ENCODE measurements at places on chromosomes 1 and 21.

DNA sequence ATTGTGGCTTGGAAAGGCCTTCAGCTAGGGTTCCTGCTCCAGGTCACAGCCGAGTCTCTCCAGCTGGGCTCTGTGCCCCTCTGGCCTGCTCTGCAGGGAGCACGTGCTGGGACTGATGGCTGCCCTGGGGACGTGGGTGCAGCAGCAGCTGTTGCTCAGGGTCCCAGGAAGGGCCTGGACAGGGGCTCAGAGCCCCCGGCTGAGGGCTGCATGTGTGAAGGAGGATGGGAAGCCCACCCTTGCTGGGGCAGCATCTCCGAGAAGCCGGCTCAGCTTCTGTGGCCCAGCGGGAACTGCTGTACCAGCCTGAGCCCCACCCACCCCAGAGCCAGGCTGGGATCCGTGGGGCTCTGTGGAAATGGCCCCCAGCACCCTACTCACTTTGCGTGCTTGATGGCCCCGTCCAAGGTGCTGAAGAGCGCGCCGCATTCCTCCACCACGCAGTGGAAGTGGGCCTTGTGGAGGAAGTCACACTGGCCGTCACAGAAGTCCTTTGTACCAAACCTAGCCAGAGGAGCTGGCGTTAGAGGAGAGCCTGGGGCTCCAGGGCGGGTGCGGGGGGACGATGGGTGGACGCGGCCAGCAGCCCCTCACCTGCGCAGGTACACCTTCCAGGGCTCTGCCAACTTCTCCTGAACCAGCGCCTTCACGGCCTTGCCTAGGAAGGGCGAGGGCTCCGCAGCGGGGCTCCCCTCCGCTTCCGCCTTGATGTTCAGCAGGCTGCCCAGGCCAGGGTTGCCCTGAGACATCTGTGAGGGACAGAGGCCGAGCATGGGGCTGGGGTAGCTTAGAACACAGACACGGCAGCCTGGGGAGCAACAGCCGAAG is 147.5 kb downstream of the CASZ1 start:
- no peaks in the 10 kb centered on the region for H3K27me3 ChIP-seq
- H3K36me3 ChIP-seq, result no peaks in the 10 kb centered on the region
- H3K4me1 ChIP-seq, result no peaks in the 10 kb centered on the region
- no peak overlapping the region for H3K4me3 ChIP-seq

GRCh38 chr1:234927312-234927970 is 201.2 kb downstream of the TOMM20 start:
- H3K27ac ChIP-seq, result no peak overlapping the region
- DNase-seq, result no peak
- H3K27me3 ChIP-seq, result no peaks in the 10 kb centered on the region

GRCh38 chr1:163071405-163072255 is 2.5 kb downstream of the RGS4 start:
- H3K4me3 ChIP-seq, result no peak overlapping the region
- H3K27ac ChIP-seq, result no peak overlapping the region
- no peaks in the 10 kb centered on the region for H3K36me3 ChIP-seq

DNA sequence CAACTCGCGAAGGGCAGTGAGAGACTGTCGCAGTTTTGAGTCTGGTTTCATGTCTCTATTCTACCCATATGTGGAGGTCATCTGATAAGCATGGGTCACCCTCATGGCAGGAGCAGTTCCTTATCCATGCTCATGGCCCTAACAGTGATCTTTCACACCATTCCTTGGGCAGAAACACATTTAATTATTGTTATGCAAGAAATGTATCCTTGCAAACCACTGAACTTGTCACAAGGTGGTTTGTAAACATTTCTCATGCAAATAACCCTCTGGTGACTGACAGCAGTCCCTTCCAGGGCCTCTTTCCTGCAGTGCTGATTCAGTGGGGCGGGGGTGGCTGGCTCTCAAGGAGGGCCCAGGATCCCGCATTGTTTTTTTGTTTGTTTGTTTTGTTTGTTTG is 421.4 kb upstream of the RUNX1 start:
- no peaks in the 10 kb centered on the region for H3K27me3 ChIP-seq
- H3K4me3 ChIP-seq, result no peak overlapping the region
- H3K36me3 ChIP-seq, result no peaks in the 10 kb centered on the region
- peaks cover under 1% of the 10 kb centered on the region for H3K4me1 ChIP-seq
- no peak overlapping the region for H3K27ac ChIP-seq
- DNase-seq, result no peak

GRCh38 chr1:26126321-26127084 is 14.9 kb downstream of the PDIK1L start:
- peak overlapping the region; percentile 38 for H3K4me3 ChIP-seq
- H3K27ac ChIP-seq, result peak overlapping the region; percentile 79
- no peaks in the 10 kb centered on the region for H3K27me3 ChIP-seq

GRCh38 chr21:15992171-15992570 is 262.4 kb downstream of the USP25 start:
- H3K4me1 ChIP-seq, result no peaks in the 10 kb centered on the region
- no peak overlapping the region for H3K27ac ChIP-seq
- H3K4me3 ChIP-seq, result no peak overlapping the region

DNA sequence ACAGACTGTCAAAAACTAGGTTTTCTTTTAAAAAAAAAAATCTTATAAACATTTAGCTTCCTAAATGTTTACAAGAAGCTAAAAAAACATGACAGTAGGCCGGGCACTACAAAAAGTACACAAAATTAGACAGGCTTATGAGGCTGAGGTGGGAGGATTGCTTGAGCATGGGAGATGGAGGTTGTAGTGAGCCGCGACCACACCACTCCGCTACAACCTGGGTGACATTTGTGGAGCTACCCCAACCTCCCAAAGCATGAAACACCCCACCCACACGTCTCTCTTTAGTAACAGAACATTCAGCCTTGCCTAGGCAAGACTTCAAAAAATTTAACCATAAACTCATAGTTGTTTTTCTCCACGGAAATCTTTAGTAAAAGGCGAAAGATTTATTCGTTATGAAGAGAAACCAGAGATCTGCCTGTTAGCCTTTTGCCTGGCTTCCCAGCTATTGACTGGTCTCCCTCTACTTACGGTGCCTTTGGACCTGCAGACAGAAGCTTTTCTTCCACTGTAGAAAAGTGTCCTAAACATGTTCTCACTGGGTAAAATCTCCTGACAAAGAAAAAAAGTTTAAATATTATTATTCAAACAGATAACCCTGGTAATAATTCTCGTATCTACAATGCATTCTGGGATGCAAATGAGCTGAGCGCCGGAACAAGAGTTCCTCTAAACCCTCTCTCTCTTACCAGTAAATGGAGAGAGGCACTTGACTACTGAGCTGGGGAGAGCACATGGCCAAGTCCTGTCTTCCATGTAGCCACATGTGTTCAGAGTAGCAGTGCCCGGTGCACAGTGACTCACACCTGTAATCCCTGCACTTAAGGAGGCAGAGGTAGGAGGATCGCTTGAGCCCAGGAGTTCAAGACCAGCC is 9.2 kb downstream of the RNU5D-1 start:
- no peak overlapping the region for H3K4me3 ChIP-seq
- H3K27me3 ChIP-seq, result no peaks in the 10 kb centered on the region
- peaks cover 56% of the 10 kb centered on the region for H3K4me1 ChIP-seq
- peak; percentile 50 for DNase-seq
- H3K27ac ChIP-seq, result peak overlapping the region; percentile 69

GRCh38 chr1:109886827-109887226 is 23.8 kb upstream of the CSF1 start:
- no peak overlapping the region for H3K27ac ChIP-seq
- DNase-seq, result no peak
- no peak overlapping the region for H3K4me3 ChIP-seq
- H3K4me1 ChIP-seq, result no peaks in the 10 kb centered on the region
- H3K27me3 ChIP-seq, result no peaks in the 10 kb centered on the region

DNA sequence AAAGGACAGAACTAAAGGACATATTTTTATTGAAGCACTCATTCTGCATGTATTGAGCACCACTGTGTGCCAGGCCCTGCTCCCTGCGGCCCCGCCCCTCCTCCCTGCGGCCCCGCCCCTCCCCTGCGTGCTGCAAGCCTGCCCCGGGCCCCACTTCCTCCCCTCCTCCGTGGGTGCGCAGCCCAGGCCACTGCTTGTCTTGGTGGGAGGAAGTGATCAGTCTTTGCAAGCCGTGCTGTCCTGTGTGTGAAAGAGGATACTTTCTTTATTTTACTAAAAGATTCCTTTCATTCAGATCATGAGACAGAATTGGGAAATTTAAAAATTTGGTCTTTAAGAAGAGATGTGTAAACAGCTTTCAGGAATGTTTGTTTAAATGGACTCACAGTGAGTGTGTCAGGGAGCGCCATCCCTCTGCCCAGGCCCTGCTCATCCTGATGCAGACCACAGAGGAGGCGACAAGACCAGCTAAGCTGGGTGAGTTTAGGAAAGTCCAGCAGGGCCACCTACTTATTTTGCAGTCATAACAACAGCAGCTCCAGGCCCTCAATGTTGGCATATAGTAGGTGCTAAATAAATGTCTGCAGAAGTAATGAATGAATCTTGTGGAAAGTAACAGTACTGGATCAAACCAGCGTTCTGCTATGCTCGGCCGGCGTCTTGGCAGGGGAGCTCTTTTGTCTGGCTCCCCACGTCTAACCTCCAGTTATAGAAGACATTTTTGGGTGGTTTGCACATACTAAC is 88.3 kb upstream of the SELENON start:
- peaks cover 45% of the 10 kb centered on the region for H3K4me1 ChIP-seq
- no peaks in the 10 kb centered on the region for H3K27me3 ChIP-seq
- no peak for DNase-seq
- H3K36me3 ChIP-seq, result no peaks in the 10 kb centered on the region

- no peaks in the 10 kb centered on the region for H3K4me1 ChIP-seq
Measured at GRCh38 chr1:158101455-158101854, 79.2 kb upstream of the CD1D start.

GRCh38 chr1:41475859-41476567 is 8.5 kb downstream of the EDN2 start:
- no peak overlapping the region for H3K4me3 ChIP-seq
- no peaks in the 10 kb centered on the region for H3K36me3 ChIP-seq
- DNase-seq, result no peak
- no peaks in the 10 kb centered on the region for H3K4me1 ChIP-seq
- no peaks in the 10 kb centered on the region for H3K27me3 ChIP-seq

GRCh38 chr1:167763525-167764220 is 41.9 kb downstream of the MPZL1 start:
- peaks cover 18% of the 10 kb centered on the region for H3K4me1 ChIP-seq
- H3K27ac ChIP-seq, result no peak overlapping the region
- no peaks in the 10 kb centered on the region for H3K36me3 ChIP-seq
- H3K27me3 ChIP-seq, result no peaks in the 10 kb centered on the region
- no peak overlapping the region for H3K4me3 ChIP-seq
- DNase-seq, result no peak

DNA sequence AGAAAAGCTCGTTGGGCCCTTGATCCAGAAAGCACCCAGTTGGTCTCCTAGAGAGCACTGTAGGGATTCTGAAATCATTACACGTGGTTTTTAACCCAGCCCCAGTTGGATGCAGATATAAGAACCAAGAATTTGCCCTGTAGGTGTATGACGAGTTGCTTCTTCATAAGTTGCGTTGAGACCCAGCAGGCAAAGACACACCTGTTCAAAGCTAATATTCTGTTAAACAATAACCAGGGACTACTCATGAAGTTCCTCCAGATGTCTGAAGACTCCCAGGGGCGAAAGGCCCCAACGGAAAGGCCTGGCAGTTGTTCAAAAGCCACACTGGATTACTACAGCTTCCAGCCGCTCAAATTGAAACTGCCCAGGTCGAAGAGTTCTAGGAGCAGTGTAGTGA is 88.6 kb upstream of the HNRNPU start:
- H3K27me3 ChIP-seq, result no peaks in the 10 kb centered on the region
- DNase-seq, result no peak
- no peaks in the 10 kb centered on the region for H3K36me3 ChIP-seq
- H3K4me1 ChIP-seq, result no peaks in the 10 kb centered on the region
- no peak overlapping the region for H3K27ac ChIP-seq

DNA sequence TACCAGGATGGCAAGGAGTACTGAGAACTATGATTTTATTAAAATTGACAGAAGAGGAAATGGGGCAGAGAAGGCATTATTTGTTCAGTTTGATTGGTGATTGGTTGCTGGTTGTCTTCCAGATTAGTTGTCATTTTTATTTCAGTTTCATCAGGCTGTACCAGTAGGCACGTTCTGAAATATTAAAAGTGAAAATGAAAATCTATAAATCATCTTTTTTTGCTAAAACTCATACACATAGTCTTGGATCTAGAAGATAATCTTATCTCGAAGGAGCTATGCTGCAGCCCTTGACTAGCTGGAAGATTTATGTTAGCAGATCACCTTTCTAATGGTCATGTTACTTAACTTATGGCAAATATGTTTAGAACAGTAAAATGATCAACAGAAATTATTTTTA is 29.0 kb downstream of the NEK7 start:
- no peaks in the 10 kb centered on the region for H3K36me3 ChIP-seq
- H3K27ac ChIP-seq, result no peak overlapping the region
- no peak for DNase-seq
- H3K4me3 ChIP-seq, result no peak overlapping the region
- H3K4me1 ChIP-seq, result peaks cover 83% of the 10 kb centered on the region

GRCh38 chr1:243294723-243295121 is 38.9 kb downstream of the SDCCAG8 start:
- H3K4me3 ChIP-seq, result no peak overlapping the region
- no peak for DNase-seq
- no peaks in the 10 kb centered on the region for H3K36me3 ChIP-seq
- H3K4me1 ChIP-seq, result no peaks in the 10 kb centered on the region

All from CD8-positive, alpha-beta memory T cell (primary cell).